ENCODE measurements at places on chromosomes 4 and X.

DNA sequence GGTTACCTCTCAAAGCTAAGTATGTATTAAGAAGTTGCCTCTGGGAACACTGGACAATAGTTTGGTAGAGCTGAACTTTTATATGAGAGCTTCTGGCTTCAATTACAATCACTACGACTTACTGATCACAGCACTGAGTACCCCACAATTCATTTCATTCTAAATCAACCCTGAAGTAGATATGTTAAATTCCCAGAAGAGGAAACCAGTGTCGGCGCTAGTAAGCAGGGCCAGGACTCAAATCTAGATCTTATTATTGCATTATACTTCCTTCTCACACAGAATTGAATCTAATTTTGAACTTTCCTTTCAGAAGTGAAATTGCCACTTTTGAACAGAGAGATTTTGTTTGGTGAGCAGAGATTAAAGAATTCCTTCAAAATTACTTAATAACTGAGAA lies 41.8 kb downstream of the HUWE1 start:
- DNase-seq, result no peak

- DNase-seq, result peak; percentile 19
These were observed 123.3 kb upstream of the TBL1X start for GRCh38 chrX:9341291-9342201.

DNA sequence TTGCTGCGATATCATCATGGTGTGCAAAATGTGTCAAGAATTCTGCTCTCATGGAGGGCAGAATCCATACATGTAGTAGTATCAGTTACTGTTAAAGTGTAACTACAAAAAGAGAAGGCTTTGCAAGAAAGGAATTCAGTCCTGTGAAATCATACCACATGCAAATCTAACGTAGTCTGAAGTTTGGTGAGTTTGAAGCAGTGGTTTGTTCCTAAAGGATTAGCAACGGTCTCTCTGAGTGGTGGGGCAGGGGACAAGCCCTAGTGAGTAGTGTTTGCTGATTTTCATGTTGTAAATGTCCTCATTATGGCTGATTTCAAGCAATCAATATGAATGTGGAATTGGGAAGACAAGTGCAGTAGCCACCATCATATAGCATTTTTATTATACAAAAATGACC lies 47.1 kb upstream of the CLNK start:
- DNase-seq, result no peak

GRCh38 chr4:142351958-142352357 lies 494.1 kb downstream of the INPP4B start:
- DNase-seq, result no peak

DNA sequence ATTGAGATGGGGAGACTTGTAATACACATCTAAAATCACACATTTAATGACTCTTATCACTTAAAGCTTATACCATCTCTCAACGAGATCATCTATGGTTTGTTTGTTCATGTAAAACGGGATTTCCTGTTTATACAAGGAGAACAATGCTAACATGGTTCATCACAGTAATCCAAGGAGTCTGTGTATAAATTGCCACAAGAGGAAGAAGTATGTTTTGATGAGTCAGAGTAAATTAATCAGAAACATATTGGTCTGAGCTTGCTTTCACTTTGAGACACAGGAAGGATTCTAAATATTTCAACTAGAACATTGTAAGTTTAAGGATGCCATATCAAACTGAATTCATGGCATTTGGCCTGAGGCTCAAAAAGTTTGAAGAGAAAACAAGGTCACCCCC lies 594.1 kb downstream of the GLUD2 start:
- no peak for DNase-seq

GRCh38 chr4:182062936-182063335 lies 180.3 kb upstream of the TENM3 start:
- DNase-seq, result no peak

DNA sequence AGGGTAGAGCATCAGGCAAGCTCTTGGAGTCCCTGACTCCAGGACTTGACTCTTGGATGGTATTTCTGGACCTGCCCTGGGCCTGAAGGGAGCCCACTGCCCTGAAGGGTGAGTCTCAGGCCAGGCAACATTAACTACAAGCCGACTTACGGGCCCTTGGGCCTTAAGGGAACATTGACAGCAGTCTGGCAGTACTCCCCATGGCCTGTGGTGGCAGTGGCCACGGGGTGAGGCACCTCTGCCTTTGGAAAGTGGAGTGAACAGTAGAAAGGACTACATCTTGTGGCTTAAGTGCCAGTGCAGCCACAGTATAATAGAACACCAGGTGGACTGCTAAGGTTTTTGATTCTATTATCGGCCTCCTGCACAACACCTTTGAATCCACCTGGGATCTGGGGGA lies 36.3 kb downstream of the SH3BGRL start:
- DNase-seq, result no peak

GRCh38 chrX:16592194-16592770 lies 57.7 kb upstream of the S100G start:
- no peak for DNase-seq

DNA sequence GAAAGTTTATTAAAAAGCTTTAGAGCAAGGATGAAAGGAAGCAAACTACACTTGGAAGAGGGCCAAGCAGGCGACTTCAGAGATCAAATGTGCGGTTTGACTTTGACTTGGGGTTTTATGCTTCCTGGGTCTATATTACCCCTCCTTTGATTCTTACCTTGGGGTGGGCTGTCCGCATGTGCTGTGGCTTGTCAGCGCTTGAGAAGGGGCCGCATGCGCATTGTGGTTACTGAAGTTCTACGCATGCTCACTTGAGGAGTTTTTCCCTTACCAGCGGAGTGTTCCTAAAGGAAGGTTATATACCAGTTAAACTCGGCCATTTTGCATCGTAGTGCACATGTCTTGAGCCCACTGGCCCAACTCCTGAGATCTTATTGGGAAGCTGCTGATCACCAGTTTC lies 9.9 kb downstream of the ZNF157 start:
- DNase-seq, result no peak

- DNase-seq, result no peak
These were observed 2532.5 kb downstream of the ARAP2 start for GRCh38 chr4:33711826-33712225.

GRCh38 chrX:53239474-53239873 lies 14.5 kb upstream of the KDM5C start:
- DNase-seq, result no peak

GRCh38 chrX:10741003-10741402 lies 120.6 kb upstream of the MID1 start:
- DNase-seq, result no peak

- no peak for DNase-seq
These were observed 195.0 kb upstream of the S100G start for GRCh38 chrX:16454926-16455325.
